Omental fat pad (tissue), 4 donors: ENCODE measurements at places on chromosomes 3 and 15. TPM values are rescaled to one million over a fixed set of nuclear protein-coding genes. Genes with fewer than 3 reads are reported as not detected.

The COL6A5 gene
- total RNA-seq: not detected

DNA sequence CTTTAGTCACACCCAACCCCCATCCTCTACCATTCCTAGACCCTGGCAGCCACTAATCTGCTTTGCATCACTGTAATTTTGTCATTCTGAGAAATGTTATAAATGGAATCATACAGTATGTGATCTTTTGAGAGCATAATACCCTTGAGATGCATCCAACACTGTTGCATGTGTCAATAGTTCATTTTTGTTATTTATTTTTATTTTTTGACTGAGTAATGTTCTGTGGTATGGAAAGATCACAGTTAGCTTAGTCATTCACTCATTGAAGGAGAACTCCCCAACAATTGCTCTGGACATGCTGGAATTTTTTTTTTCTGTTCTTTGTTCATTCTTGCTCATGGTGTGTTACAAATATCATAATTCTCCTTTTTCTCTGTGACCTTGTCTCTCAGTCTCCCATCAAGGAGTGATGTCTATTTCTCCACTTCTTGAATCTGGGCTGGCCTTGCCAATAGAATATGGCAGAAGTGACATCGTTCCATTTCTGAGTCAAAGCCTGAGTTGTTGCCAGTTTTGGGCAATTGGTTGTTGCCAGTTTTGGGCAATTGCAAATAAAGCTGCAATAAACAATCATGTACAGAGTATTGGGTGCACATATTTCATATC, 6.8 kb upstream of the ADPGK start:
- DNase-seq: no peak

The GREM1 gene
- 29.4 TPM for total RNA-seq

DNA sequence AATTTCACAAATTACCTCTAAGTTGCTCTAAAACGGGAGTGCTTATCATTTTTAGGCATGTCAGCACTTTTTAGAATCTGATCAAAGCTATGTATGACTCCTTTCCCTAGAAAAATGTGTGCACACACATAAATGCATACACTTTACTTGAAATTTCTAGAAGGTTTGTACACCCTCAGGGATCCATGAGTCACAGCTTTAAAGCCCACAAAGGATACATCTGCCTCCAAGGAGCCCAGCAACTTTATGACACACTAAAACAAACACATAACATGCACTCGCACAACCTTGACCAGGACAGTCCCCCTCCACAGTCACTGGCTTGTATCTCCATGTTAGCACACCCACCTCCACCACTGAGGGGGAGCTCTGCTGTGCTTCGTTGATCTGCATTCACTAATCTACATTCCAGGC, 722.0 kb upstream of the CFAP20DC start:
- DNase-seq: no peak

The CKMT1B gene
- 0.95 TPM for total RNA-seq

GRCh38 chr3:182713743-182714517, 79.4 kb upstream of the ATP11B start:
- no peak for DNase-seq

The USP19 gene
- total RNA-seq: 46.8 TPM

DNA sequence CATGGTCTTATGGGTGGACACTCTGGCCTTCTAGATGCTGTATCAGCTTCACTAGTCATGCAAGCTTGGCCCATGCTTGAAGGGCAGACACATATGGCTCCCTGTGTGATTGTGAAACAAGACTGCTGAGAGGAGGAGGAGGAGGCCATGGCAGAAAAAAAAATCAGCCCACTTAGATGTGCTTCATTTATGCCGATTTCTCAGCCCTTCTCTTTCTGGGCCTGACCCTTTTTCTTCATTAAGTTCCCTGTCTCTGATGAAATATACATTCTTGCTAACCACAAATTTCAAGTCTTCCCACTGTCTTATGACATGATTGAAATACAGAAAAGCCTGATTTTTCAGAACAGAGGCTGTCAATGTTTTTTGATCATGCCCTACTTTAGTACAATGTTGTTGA, 213.0 kb upstream of the FEZF2 start:
- DNase-seq: no peak

- peak; percentile 32 for DNase-seq
These were observed 15.3 kb upstream of the ADIPOQ start for GRCh38 chr3:186826976-186827857.

DNA sequence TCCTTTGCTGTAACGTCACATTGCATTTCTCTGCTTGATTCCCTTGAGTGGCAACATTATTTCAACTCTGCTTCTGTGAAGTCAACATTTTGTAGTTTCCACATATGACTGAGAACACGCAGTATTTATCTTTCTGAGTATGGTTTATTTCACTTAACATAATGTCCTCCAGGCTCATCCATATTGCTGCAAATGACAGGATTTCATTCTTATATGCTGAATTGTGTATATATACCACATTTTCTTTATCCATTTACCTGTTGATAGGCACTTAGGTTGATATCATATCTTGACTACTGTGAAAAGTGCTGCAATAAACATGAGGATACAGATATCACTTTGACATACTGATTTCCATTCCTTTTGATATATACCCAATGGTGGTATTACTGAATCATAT, 878.5 kb downstream of the PLOD2 start:
- DNase-seq: no peak

The OXSR1 gene
- total RNA-seq: 44.9 TPM

The ENTPD3 gene
- 1.3 TPM for total RNA-seq

The SKOR1 gene
- total RNA-seq: 0.24 TPM

The CAMK1 gene
- total RNA-seq: 83.7 TPM

DNA sequence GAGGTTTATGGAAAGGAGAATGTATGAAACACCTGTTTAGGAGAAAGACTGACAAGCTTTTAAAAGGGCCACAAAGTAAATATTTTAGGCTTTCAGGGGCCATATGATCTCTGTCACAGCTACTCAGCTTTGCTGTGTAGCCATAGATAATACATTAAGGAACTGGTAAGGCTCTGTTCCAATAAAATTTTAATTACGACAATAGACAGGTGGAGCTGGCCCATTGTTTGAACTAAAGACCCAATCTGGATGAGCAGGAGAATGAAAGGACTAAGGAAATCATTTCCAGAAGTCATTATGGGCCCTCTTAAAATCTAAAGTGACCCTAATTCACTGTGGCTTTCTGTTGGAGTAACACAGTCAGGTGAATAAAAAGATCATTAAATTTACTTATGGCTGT, 48.5 kb upstream of the SLC12A8 start:
- DNase-seq: no peak

The LRTM1 gene
- not detected for total RNA-seq

The RYR3 gene
- total RNA-seq: 3.3 TPM

DNA sequence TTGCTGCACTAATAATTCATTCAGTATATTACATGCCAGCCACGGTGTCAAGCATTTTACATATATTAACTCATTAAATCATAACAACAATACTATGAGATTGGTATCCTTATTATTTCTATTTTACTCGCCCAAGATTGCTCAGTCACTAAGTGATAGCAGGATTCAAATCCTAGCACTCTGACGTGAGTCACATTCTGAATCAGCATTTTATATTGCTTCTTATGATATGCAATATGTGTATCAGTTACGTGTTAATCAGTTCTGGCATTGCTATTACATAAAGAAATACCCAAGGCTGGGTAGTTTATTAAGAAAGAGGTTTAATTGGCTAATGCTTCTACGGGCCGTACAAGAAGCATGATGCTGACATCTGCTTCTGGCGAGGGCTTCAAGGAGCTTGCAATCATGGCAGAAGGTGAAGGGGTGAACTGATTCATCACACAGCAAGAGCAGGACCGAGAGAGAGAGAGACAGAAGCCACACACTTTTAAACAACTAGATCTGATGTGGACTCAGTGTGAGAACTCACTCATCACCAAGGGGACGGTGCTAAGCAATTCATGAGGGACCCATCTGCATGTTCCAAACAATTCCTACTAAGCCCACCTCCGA, 166.5 kb upstream of the TMCO5A start:
- DNase-seq: no peak

The C15orf61 gene
- 3.8 TPM for total RNA-seq

The CMTM8 gene
- 4.9 TPM for total RNA-seq

- DNase-seq: no peak
These were observed 226.1 kb upstream of the UBE2E2 start for GRCh38 chr3:22977042-22977441.

- no peak for DNase-seq
These were observed 120.9 kb downstream of the BDH1 start for GRCh38 chr3:197434830-197435229.

The DPPA2 gene
- not detected for total RNA-seq

GRCh38 chr15:54094661-54095060, 116.4 kb downstream of the UNC13C start:
- DNase-seq: no peak

GRCh38 chr15:43893956-43894355, 67.2 kb downstream of the WDR76 start:
- DNase-seq: no peak

The CXCR6 gene
- 2.5 TPM for total RNA-seq

The NEO1 gene
- 16.9 TPM for total RNA-seq

DNA sequence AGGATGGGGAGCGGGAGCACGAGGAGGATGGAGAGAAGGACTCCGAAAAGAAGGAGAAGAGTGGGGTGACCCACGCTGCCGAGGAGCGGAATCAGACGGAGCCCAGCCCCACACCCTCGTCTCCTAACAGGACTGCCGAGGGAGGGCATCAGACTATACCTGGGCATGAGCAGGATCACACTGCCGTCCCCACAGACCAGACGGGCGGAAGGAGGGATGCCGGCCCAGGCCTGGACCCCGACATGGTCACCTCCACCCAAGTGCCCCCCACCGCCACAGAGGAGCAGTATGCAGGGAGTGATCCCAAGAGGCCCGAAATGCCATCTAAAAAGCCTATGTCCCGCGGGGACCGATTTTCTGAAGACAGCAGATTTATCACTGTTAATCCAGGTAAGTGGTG, 169.8 kb downstream of the FEZF2 start:
- DNase-seq: no peak

The ZNF80 gene
- total RNA-seq: 0.24 TPM

The ADAMTS17 gene
- 2.0 TPM for total RNA-seq

GRCh38 chr15:96340598-96341512, 10.4 kb downstream of the NR2F2 start:
- DNase-seq: no peak

- DNase-seq: no peak
These were observed 170.4 kb downstream of the ZMAT3 start for GRCh38 chr3:178901204-178901603.

The TUSC7 gene
- not detected for total RNA-seq

The NR1I2 gene
- total RNA-seq: not detected

- DNase-seq: no peak
These were observed 402.6 kb upstream of the TBL1XR1 start for GRCh38 chr3:177599837-177600236.

The ROPN1 gene
- not detected for total RNA-seq

DNA sequence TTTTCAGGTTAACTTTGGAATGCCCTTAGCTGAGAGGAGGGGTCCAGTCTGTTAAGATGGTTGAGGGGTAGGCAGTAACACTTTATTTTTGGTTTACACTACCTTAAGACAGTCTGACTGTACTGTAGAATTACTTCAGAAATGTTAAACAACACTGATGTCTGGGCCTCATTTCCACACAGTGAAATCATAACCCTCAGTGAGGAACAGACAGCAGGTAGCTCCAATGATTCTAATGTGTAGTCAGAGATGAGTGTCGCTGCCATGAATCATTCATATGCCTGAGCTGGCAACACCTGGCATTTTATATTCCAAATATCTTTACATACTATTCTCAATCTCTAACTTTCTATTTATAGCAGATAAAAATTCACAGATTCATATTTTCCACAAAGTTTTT, 37.3 kb upstream of the POU1F1 start:
- no peak for DNase-seq

The IL17RD gene
- total RNA-seq: 4.9 TPM

DNA sequence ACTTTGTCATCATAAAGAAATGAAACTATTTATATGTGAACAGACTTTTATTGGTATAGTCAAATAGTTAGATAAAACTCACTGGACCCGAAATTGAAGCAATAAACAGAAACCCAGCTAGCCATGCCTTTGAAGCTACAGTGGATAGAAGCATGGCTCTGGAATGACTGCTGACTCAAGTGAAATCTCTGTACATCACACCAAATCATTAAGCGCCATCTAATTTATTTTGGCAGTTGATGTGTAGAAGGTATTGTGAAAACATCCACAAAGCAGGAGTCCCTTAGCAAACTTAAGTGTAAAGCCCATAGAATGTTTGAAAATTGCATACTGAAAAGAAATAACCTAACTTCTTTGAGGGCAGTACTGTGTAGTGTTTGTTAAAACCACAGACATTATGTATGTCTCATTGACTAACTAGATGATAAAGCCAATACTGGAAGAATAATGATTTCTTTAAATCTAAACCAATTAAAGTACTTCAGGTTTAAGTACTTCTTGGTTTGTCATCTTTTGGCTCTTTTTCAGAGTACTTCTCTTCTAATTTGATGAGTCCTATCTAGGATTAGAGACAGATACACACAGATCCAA, 42.8 kb upstream of the FBXL22 start:
- DNase-seq: no peak
